ENCODE measurements at places on chromosomes 12 and 14. TPM values are rescaled to one million over a fixed set of nuclear protein-coding genes. Genes with fewer than 3 reads are reported as not detected.

GRCh38 chr12:16018306-16018705 is 107.2 kb downstream of the DERA start:
- H3K27me3 ChIP-seq: no peaks in the 10 kb centered on the region
- DNase-seq: no peak
- H3K36me3 ChIP-seq: no peaks in the 10 kb centered on the region
- no peaks in the 10 kb centered on the region for H3K4me1 ChIP-seq

IRF9 gene
- total RNA-seq: 117 TPM

GRCh38 chr12:46926526-46926925 is 100.7 kb upstream of the SLC38A4 start:
- no peak overlapping the region for H3K4me3 ChIP-seq
- no peaks in the 10 kb centered on the region for H3K36me3 ChIP-seq
- DNase-seq: no peak
- no peaks in the 10 kb centered on the region for H3K27me3 ChIP-seq

- H3K4me3 ChIP-seq: no peak overlapping the region
- H3K27ac ChIP-seq: no peak overlapping the region
Measured at GRCh38 chr14:100158566-100159093, 815 bp downstream of the DEGS2 start.

DNA sequence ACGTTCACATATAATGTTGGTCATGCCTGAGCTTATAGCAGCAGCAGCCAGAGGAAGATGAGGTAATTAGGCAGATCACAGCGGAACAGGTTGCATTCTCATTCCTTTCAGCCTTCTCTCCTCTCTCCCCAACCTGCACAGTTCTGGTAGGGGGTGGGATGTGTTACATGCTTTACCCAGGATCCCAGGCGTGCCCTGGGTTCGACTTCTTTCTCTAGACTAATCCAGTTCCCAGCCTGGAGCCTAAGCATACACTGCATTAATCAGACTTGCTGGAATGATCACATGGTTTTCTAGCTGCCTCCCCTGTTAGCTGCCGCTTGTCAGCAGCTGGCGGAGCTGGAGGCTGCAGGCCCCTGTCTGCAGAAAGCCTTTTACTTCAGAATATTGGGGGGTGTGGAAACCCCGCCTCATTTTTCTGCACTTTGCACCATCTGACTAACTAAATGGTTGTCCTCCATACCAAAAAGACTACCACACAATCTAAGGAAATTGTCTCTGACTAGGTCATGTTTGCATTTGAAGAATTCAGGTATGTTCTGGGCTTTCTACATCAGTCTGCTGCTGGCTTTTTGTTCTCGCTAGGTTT is 46.0 kb upstream of the EVL start:
- DNase-seq: no peak
- H3K36me3 ChIP-seq: no peaks in the 10 kb centered on the region
- H3K4me1 ChIP-seq: no peaks in the 10 kb centered on the region
- no peak overlapping the region for H3K4me3 ChIP-seq
- H3K27ac ChIP-seq: no peak overlapping the region

B3GNT4 gene
- not detected for total RNA-seq

DNA sequence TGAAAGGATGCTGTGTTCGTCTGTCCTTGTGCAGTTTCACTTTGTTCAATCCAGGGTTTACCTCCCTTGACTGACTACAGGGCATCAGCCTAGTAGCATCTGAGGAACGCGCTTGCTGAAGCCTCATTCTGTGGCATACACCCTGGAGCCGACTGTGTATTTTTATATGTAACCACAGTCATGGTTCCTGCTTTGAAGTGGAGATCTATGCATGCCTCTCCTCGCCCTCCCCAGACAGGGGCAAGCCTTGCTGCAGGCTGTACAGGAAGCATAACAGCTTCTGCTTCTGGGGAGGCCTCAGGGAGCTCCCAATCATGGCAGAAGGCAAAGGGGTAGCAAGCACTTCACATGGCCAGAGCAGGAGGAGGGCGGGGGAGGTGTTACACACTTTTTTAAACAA is 262.1 kb downstream of the BCL11B start:
- no peaks in the 10 kb centered on the region for H3K36me3 ChIP-seq
- no peaks in the 10 kb centered on the region for H3K27me3 ChIP-seq
- no peak for DNase-seq
- no peak overlapping the region for H3K4me3 ChIP-seq
- no peak overlapping the region for H3K27ac ChIP-seq

GRCh38 chr12:29104516-29104915 is 44.6 kb upstream of the FAR2 start:
- H3K4me1 ChIP-seq: no peaks in the 10 kb centered on the region
- no peaks in the 10 kb centered on the region for H3K27me3 ChIP-seq
- H3K27ac ChIP-seq: no peak overlapping the region
- H3K36me3 ChIP-seq: no peaks in the 10 kb centered on the region
- H3K4me3 ChIP-seq: no peak overlapping the region

- no peaks in the 10 kb centered on the region for H3K4me1 ChIP-seq
- DNase-seq: peak; percentile 32
- no peaks in the 10 kb centered on the region for H3K27me3 ChIP-seq
- H3K4me3 ChIP-seq: no peak overlapping the region
- H3K27ac ChIP-seq: no peak overlapping the region
Measured at GRCh38 chr12:34398706-34399630, 376.7 kb downstream of the ALG10 start.

DNA sequence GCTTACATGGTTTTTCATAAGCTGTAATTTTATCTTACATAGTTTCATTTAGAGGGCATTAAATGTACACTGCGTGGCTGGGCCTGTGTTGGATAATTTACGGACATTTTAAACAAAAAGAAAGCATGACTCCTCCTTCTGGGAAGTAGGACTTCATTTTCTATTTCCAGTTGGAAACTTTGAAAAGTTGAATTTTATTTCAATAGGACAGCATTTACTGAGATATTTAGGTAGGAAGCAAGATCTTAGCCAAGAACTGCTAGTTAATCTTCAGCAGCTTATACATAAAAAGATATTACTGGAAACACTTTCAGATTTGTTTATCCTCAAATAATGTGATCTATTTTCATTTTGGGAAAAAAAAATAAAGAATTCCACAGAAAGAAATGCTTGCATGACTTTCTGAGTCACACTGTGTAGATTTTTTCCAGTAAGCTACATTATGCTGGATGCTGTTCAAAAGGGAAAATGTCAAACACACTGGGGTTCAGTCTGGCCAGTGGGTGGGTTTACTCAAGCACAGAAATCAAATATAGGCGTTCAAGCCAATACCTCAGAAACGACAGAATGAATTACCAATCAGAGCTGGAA is 239.4 kb upstream of the KRR1 start:
- H3K4me3 ChIP-seq: no peak overlapping the region
- no peak overlapping the region for H3K27ac ChIP-seq
- DNase-seq: no peak
- no peaks in the 10 kb centered on the region for H3K4me1 ChIP-seq
- no peaks in the 10 kb centered on the region for H3K36me3 ChIP-seq
- H3K27me3 ChIP-seq: no peaks in the 10 kb centered on the region

TAS2R13 gene
- total RNA-seq: 5.6 TPM

FZD10 gene
- total RNA-seq: 0.72 TPM

- no peak for DNase-seq
- no peak overlapping the region for H3K27ac ChIP-seq
- no peaks in the 10 kb centered on the region for H3K27me3 ChIP-seq
- peaks cover 1% of the 10 kb centered on the region for H3K36me3 ChIP-seq
- H3K4me3 ChIP-seq: no peak overlapping the region
- no peaks in the 10 kb centered on the region for H3K4me1 ChIP-seq
Measured at GRCh38 chr12:10861366-10861765, 12.1 kb upstream of the PRR4 start.

GRCh38 chr12:25971654-25972041 is 13.2 kb downstream of the RASSF8 start:
- no peaks in the 10 kb centered on the region for H3K36me3 ChIP-seq
- no peak for DNase-seq
- H3K27ac ChIP-seq: no peak overlapping the region
- H3K4me1 ChIP-seq: peaks cover 9% of the 10 kb centered on the region
- no peaks in the 10 kb centered on the region for H3K27me3 ChIP-seq
- no peak overlapping the region for H3K4me3 ChIP-seq

RGS6 gene
- 1.8 TPM for total RNA-seq

- H3K4me1 ChIP-seq: no peaks in the 10 kb centered on the region
- no peak for DNase-seq
- no peak overlapping the region for H3K27ac ChIP-seq
- no peaks in the 10 kb centered on the region for H3K27me3 ChIP-seq
- no peak overlapping the region for H3K4me3 ChIP-seq
- H3K36me3 ChIP-seq: no peaks in the 10 kb centered on the region
Measured at GRCh38 chr14:37711356-37711830, 116.0 kb downstream of the TTC6 start.

GRCh38 chr12:11014234-11014633 is 8.2 kb downstream of the TAS2R19 start:
- H3K36me3 ChIP-seq: no peaks in the 10 kb centered on the region
- H3K4me1 ChIP-seq: no peaks in the 10 kb centered on the region
- no peak for DNase-seq
- no peaks in the 10 kb centered on the region for H3K27me3 ChIP-seq
- no peak overlapping the region for H3K27ac ChIP-seq
- H3K4me3 ChIP-seq: no peak overlapping the region

GRCh38 chr14:92495027-92495426 is 18.6 kb upstream of the RIN3 start:
- no peak overlapping the region for H3K27ac ChIP-seq
- no peaks in the 10 kb centered on the region for H3K4me1 ChIP-seq
- no peaks in the 10 kb centered on the region for H3K36me3 ChIP-seq
- H3K27me3 ChIP-seq: no peaks in the 10 kb centered on the region

DNA sequence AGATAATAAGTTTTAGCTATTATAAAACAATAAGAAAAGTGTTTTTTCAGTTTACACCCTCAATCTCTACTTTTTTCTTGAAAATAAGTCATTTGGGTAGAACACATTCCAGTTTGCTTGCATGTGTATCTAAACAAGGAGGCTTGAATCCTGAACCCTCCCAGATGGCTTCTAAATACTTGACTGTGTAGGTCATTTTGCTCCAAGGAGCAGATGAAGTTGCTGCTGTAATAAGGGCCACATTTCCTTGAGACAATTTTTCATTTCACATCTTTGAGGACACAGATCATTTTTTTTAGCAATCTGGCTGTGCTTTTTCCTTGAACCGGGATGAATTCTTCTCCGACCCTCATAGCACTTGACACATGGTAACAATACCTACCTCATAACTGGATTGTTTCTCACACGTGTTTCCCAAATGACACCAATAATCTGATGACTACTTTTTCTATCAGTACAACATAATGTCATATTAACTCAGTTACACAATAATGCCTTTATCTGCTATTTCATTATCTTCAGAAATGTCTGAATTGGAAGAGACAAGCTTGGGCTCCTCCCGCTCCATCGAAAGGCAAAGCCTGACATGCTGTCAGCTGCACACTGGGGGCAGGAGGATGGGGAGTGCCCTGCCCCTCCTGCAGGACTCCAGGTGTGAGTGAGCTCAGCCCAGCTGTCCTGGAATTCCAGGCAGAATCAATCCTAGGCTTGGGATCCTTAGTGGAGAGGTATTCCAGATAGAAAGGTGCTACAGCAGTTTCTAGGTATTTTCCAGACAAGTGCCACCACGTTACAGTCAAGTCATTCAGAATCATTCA is 30.9 kb downstream of the GPHB5 start:
- DNase-seq: no peak
- H3K27me3 ChIP-seq: no peaks in the 10 kb centered on the region
- no peak overlapping the region for H3K4me3 ChIP-seq
- peaks cover 5% of the 10 kb centered on the region for H3K36me3 ChIP-seq

DNA sequence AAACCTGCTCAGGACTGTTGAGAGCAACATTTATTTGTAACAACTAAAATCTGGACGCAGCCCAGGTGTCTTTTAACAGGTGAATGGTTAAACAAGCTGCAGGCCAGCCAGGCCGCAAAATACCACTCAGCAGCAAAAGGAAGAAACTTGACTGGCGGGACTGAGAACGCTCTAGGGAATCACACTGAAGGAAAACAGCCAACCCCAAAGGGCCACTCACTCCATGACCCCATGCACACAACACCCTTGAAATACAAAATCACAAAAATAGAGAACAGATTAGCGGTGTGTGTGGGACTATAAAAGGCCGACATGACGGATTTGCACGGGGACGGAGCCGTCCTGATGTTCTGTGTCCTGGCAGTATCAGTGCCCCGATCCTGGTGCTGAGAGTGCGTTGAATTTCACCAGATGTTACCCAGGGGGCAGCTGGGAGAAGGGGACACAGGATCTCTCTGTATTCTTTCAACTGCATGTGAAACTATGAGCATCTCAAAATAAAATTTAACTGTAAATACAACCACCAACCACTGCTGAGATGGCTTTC is 23.0 kb downstream of the VPS37B start:
- H3K27me3 ChIP-seq: no peaks in the 10 kb centered on the region
- H3K36me3 ChIP-seq: no peaks in the 10 kb centered on the region
- no peak overlapping the region for H3K4me3 ChIP-seq
- no peaks in the 10 kb centered on the region for H3K4me1 ChIP-seq
- DNase-seq: peak; percentile 55

DNA sequence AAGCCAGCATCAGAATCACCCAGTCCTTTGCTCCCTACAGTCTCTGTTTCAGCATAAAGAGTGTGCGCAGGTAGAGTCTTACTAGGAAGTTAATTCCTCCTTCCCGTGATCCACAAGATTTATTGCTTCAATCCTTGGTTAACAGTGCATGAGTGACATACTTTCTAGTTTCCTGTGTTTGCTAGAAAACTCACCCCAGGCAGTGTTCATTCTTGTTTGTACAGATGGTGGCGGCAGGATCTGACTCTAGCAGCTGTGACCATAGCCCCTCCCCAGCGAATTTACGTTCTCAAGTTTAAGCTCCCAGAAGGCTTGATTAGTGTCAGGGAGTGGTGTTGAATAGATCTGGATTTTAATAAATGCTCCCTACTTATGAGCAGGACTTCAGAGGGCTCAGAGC is 75.9 kb upstream of the ANO2 start:
- no peaks in the 10 kb centered on the region for H3K27me3 ChIP-seq
- no peak overlapping the region for H3K27ac ChIP-seq
- no peak for DNase-seq
- H3K4me3 ChIP-seq: no peak overlapping the region

DNA sequence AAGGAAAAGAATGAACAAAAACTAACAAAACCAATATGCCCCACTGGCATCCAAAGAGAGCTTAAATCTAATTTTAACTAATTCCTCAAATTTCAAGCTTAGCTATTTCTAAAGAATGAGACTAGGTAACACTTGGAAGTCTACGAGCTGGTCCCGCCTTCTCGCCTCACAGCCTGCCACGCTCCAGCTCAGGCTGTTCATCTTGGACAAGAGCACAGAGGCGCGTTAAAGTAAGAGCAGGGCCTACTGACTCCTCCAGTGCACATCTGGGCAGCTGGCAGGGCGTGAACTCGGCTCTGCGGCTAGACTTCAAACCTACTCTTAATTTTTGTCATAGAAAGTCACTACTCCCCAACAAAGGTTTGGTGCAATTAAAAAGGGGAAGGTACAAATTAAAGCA is 64.6 kb downstream of the DICER1 start:
- peaks cover 7% of the 10 kb centered on the region for H3K36me3 ChIP-seq
- no peak for DNase-seq
- no peak overlapping the region for H3K27ac ChIP-seq
- H3K27me3 ChIP-seq: no peaks in the 10 kb centered on the region
